ENCODE measurements at places on chromosomes 2 and 18.

- DNase-seq, result no peak
These were observed 38.1 kb downstream of the ALPK2 start for GRCh38 chr18:58590839-58591238.

- peak; percentile 26 for DNase-seq
These were observed 112.3 kb downstream of the BCL2 start for GRCh38 chr18:63207143-63207790.

- DNase-seq, result no peak
These were observed 536 bp downstream of the ELP2 start for GRCh38 chr18:36130039-36130831.

DNA sequence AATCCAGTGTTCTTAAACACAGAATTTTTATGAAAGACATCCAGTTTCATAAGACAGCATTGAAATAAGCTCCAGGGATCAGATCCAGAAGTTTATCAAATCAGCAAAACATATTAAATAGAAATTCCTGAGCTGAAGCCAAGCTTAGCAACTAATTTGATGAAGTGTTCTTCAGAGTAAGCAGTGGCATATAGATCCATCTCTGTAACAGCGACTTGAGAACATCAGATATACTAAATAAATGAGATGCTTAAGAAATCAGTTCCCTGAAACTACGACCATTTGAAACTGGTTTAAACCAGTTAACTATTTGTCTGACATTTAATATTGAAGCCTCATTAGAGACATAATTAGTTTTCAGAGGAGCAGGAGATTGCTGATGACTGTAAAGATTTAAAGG lies 34.1 kb downstream of the PPP1R1C start:
- DNase-seq, result no peak

DNA sequence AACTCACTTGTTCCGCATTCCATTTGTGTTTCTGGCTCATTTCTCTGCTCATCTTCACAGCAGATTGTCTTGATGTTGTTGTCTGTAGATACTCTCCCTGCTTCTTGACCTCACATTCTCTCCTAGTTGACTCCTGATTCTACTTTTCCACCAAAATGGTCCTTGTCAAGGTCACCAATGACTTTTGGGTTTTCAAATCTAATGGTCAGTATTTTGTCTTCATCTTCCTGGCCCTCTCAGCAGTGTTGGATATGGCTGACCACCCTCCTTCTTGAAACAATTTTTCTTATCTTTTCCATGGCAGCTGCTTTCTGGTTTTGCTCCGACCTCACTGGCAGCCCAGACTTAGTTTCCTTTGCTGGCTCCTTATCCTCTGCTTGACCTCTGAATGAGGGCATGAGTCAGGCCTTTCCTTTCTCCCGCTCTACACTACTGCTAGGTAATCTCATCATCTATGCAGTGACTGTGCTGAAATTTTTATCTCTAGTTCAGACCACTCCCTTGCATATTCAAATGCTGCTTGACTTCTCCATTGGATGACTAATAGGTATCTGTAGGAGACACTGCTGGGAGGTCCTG lies 386.6 kb upstream of the SPRED2 start:
- DNase-seq, result no peak

DNA sequence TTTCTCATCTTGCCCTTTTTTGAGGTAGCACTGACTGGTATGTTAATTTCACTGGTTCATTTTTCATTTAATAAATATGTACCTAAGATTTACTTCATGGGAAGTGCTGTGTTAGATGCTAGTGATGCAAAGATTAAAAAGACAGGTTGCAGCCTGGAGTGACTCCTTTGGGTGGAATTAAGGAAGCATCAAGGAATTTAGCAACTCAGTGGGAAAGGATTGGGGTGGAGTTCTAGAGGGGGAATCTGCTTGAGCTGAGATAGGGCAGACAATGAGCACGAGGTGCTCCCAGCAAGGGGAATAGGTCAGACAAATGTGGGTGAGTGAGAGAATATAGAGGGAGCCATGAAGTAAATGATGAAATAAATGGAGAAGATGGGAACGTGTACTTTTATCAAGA lies 57.0 kb downstream of the LYPD6 start:
- no peak for DNase-seq

DNA sequence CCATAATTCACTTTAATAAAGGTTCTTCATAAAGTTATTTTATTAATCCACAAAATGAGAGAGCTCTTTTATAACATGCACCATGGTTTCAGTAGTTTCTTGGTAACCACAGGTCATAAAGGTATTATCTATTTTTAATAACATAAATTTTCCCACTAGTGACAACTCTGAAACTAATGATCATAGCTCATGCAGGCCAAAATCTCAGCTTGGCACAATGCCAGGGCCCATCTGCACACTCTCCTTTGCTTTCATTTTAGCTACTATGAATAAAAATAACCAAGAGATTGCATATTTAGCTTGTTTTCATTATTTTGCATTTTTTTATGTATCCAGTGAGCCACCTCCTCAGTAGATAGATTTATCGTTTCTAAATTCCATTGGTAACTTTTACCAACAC lies 691.8 kb upstream of the CHAC2 start:
- DNase-seq, result no peak

- peak; percentile 18 for DNase-seq
These were observed 80.1 kb upstream of the NFATC1 start for GRCh38 chr18:79315596-79315995.

DNA sequence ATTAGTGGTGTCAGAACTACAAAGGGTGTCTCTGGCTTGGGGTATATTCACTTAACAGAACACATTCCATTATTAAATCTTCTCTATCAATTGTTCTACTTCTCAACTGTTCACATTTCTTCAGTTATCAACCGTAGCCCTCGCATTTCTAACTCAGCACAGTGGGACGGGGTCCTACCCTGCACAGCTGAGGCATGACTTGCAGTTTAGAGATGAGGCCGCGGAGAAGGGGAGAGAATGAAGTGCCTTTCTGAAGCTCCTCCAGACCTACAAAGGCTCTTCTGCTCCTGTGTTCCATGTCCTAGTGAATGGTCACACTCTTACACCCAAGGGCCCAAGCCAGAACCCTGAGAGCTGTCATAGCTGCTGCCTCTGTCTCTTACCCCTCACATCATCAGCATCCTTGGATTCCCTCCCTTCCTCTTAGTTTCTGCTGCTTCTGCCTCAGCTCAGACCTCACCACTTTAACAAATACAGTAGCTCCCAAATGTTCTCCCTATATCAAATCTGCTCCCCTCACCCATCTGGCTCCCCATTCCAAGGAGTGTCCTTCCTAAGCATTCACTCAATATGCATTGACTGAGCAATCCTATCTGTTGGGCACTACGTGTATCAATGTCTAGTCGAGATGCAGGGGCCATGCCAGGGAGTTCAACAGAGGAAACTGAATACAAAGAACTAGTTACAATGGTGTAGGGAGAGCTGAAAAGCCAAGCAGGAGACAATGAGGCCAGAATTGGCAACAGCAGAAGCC lies 34.3 kb upstream of the MRPL19 start:
- DNase-seq, result no peak

DNA sequence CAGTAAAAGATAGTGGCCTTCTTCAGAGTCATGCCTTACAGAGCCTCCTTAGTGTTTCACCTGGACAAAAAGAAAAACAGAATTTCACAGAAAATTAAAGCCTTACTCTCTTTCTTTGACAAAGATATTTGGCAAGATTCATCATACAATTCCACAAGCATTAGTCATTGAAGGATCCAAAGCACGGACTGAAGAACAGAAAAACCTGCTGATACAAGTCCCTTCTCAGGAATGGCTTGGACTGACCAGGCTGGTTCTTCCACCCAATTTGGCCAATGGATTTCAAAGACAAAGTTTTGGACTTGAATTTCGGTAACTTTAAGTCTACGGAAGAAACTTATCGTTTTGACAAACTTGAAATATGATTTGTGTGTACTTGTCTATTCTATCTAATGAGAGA lies 39.1 kb upstream of the GALNT3 start:
- no peak for DNase-seq

GRCh38 chr18:48934415-48934722 lies 16.4 kb downstream of the SMAD7 start:
- no peak for DNase-seq

GRCh38 chr18:79379931-79380815 lies 15.6 kb upstream of the NFATC1 start:
- DNase-seq, result no peak

GRCh38 chr2:165567273-165567672 lies 97.8 kb downstream of the CSRNP3 start:
- DNase-seq, result no peak

GRCh38 chr2:120238728-120239487 lies 13.7 kb upstream of the RALB start:
- DNase-seq, result no peak

- DNase-seq, result no peak
These were observed 380.2 kb downstream of the TXNL1 start for GRCh38 chr18:56258178-56258577.

GRCh38 chr2:207469451-207469850 lies 60.3 kb upstream of the CREB1 start:
- DNase-seq, result no peak

GRCh38 chr2:18345848-18346247 lies 214.6 kb downstream of the RDH14 start:
- DNase-seq, result no peak

GRCh38 chr18:77071711-77072292 lies 60.8 kb downstream of the MBP start:
- DNase-seq, result no peak

GRCh38 chr2:124666976-124667375 lies 641.9 kb downstream of the CNTNAP5 start:
- DNase-seq, result no peak

GRCh38 chr2:122132147-122132691 lies 376.8 kb downstream of the TSN start:
- no peak for DNase-seq

GRCh38 chr2:221521233-221521845 lies 50.8 kb downstream of the EPHA4 start:
- no peak for DNase-seq

DNA sequence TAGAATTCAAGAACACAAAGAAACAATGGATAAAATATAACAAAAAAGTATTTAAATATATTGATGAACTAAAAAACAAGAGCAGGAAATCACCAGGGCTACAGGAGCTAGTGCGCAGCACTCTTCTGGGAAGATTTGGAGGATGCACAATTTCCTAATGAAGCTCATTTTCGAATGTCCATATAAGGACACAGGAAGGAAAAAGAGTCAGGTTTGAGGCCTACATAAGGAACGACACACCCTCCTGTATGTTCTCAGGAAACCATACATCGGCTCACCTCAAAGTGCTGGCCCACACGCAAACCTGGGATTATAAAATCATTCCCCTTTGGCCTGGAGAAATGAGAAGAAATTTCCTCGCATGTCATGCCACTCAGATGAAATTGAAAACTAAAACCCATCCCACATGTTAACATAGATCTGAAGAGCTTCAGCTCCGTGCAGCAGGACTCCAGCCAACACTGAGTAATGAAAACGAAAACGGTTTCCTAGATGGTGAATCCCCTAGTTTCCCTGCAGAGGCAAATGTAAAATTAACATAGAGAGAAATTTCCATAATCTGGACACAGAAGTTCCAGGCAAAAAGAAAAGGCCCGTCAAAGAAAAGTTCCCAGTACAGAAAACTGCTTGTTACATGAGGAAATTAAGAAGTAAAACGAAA lies 825.8 kb downstream of the SOCS6 start:
- no peak for DNase-seq

DNA sequence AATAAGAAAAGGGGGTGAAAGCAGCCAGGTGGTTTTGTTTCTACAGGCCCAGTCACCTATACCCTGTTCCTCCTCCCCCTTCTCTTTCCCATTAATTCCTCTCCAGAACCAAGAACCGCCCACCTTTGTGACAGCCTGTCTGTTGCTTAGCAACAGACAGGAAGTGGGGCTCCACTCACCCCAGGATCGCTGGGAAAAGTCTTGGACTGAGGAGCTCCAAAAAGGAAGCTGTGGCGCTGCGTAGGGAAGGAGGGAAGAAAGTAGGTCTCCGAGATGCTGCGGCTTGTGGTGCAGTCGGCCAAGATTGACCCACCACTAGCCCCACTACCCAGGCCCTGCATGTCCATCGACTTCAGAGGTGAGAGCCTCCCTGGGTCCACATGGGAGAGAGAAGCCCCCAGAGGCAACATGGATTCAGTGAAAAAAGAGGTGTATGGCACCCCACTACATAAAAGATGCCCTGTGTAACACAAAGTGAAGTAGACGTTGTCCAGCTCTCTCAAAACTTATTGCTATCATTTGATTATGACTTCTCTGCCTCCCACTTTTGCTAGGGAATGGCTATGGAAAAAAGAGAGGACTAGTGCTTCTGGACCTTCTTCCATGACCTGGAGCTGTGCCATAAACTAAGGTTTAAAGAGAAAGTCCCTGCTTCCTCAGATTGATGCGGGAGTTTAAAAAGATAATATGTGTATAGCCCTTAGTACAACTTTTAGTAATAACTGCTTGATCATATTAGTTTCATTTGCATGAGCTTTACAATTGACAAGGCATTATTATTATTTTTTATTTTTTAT lies at the start of gene FER1L5:
TSS of gene FER1L5 (plus strand) at position 201 of the 797 bp plus-strand sequence. CDS start at position 274, 73 bp downstream.
- no peak for DNase-seq

DNA sequence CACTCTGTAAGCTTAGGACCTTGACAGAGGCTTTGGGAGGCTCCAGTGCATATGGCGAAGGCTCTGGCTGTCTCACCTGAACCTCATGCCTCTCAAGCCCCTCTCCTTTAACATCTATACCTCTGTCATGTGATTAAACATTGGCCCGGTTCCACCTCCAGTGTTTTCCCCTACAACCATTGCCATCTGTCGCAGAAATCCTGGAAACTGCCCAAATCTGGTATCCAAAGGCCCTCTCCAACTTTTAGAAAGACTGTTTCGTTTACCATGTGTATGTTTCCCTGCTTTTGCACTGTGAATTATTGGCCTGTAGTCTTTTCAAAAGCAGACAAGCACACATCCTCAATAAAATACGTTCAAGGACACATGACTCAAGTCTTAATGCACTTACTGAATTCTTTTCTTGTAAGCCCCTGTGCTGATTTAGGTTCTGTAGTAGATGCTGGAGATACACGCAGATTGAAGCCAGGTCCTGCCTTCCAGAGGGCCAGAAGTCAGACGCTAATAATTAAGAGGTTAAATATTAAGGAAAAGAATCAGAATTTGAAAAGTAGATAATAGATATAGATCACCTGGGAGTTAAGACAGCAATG lies 386.4 kb upstream of the SLC14A2 start:
- DNase-seq, result no peak

DNA sequence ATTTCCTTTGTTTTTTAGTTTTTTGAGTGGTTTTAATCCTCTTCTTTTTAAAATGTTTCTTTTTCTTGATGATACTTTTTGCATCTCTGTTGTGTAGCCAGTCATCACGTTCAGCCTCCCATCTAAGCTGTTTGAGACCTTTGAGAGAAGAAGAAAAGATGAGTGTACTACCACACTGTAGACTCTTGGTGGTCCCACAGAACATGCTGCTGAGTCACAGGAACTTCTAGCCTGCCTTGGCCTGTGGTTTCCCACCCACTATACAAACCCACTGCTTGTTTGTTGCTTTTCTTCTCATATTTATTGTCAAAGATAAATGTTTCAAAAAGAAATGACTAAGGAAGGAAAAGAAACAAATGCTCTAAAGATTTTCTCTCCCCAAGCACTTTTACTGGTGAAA lies 5.5 kb downstream of the CEBPZOS start:
- DNase-seq, result no peak

GRCh38 chr2:180823546-180824141 lies 156.8 kb upstream of the UBE2E3 start:
- no peak for DNase-seq
